ENCODE measurements at places on chromosomes 2 and 18.

- DNase-seq, result no peak
Observed at GRCh38 chr2:4832642-4833041, 859.5 kb upstream of the SOX11 start.

- DNase-seq, result no peak
Observed at GRCh38 chr2:86480105-86480504, 38.9 kb downstream of the KDM3A start.

GRCh38 chr2:162887902-162888301 is 49.3 kb upstream of the KCNH7 start:
- no peak for DNase-seq

DNA sequence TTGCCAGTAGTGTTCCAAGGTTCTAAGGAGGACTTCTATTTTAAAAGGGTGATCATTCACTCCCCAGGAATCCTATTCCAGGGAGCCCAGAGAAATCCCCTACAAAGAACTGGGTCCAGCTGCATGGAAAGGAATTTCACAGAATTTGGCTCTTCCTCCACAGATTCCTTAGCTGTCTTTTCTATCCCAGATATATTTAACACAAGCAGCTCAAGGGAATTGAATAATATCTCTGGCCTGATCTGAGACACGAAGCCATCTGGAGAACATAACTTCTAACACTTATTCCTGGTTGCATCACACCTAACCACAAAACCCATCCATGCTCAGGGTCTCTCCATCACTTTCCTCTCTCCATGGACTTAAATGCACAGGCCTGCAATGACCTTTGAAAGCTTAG is 306.7 kb upstream of the ACVR2A start:
- no peak for DNase-seq

- DNase-seq, result no peak
Observed at GRCh38 chr2:223797037-223797436, 40.3 kb downstream of the AP1S3 start.

DNA sequence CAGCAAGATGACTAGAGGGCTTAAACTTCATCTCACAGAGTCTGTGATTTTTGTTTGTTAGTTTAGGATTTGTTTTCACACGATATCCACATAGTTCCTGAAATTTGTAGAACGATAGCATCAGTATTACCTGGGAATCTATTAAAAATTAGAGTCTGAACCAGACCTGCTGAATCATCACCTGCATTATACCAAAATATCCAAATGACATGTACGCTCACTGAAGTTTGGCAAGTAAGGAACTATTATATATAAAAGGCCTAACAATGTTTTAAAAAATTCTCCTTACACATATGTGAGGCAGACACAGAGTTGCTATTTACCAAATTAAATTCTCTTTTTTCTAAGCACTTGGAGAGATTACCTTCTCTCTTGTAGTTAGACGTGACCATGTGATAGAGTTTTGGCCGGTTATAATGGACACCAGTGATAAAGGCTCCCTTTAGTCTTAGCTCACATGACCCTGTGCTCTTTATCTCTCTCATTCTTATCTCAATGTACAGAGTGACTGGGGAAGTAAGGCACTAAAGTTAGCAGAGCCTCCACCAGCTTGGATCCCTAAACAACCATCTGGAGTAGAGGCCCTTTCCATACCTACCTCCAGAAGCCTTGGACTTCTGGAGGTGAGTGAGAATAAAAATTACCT is 363.1 kb downstream of the DSC3 start:
- DNase-seq, result no peak

- no peak for DNase-seq
Observed at GRCh38 chr2:86298411-86299390, 38.7 kb downstream of the REEP1 start.

DNA sequence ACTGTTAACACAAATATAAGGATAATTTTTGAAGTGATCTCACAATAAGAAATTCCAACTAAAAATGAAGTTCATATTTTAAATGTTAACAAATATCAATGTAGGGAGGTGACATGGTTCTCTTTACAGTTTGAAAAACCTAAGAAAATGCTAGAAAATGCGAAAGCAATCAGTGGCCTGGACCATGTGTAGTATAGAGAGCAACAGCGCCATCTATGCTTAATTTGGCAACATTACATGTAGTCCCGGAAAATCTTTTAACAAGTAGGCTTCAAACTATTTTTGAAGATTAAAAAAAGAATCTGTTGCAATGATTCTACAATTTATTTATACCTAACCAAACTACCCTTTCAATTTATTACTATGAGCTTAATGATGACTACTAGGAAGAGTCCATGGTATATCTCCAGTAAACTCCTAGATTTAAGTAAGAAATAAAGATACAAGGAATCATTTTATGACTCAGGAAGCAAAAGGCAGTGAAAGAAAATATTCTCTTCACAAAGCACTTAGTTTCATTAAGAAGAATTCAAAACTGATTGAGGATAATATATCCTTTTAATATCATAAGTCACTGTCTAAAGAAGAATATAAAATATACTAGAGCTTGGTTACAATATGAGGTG is 33.3 kb downstream of the NDUFA10 start:
- peak; percentile 61 for DNase-seq

- no peak for DNase-seq
Observed at GRCh38 chr2:176464886-176465564, 195.8 kb downstream of the MTX2 start.

DNA sequence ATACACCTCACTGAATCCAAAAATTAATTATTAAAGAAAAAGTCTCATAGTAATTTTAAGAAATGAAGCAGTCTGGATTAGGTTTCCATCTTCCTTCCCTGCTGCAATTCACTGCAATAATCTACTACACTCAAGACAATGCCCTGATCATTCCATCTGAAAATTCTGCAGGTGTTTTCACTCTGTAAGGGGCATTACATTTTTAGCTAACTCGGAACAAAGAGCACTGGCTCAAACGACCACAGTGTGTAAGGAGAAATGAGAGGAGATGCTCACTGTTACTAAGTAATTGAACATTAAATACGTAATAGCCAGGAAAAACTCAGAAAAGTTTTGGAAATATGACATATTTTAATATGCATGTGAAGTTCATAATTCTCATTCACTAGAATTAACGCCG is 1.3 kb downstream of the B4GALT6 start:
- DNase-seq, result no peak

DNA sequence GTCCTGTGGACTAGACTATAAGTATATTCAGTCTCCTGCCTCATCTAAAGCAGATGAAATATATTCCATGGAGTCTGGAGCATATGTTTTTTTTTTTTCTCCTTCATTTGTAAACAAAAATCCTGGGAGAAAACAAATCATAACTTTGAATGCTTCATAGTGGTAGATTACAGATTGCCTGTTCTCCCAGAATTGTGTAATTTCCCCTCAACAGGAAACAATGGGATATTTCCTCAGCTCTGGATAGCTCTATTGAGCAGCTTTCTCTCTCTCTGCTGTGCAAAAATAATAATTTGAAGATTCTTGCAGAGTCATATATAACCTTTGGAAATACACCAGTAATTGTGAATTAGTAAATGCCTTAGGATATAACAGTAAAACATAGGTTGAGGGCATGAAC is 1406.6 kb upstream of the ACVR2A start:
- DNase-seq, result no peak

DNA sequence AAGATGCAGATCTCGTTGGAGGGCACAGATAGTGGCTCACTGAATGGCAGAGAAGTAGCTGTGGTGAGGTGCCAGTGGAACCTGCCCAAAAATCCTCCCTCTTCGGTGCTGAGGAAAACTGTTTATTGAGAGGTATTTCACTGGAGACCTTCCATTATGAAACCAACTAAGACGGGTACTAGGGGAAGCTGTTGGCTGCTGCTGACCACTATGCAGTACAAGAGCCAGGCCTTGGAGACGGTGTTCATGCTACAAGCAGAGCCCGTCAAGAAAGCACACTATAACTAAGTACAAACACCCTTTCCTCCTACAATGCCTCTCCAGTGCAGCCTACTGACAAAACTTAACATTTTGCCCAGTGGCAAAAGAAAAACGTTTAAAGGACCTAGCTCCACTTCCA is 4.6 kb downstream of the ARL5A start:
- no peak for DNase-seq

- no peak for DNase-seq
Observed at GRCh38 chr2:15293262-15293937, 267.7 kb downstream of the NBAS start.

- no peak for DNase-seq
Observed at GRCh38 chr2:146244830-146245229, 1600.0 kb upstream of the ACVR2A start.

DNA sequence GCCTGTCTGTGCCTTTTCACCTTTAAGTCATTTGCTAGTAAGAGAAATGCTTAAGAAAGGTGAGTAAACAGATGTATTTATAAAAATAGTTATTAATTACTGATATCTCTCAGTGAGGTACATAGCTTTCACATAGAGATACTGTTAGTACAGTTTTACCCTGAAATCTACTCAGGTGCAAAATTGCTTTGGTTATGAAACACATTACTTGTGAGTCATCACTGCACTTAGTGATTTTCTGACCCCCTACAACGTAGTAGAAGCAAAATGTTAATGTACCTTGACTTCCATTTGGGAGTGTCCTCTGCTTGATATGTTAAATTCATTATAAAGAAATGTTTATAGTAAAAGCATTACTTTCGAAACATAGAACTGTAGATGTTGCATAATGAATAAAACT is 6.5 kb downstream of the GLS start:
- DNase-seq, result no peak

- no peak for DNase-seq
Observed at GRCh38 chr2:210128961-210129360, 42.2 kb downstream of the KANSL1L start.

DNA sequence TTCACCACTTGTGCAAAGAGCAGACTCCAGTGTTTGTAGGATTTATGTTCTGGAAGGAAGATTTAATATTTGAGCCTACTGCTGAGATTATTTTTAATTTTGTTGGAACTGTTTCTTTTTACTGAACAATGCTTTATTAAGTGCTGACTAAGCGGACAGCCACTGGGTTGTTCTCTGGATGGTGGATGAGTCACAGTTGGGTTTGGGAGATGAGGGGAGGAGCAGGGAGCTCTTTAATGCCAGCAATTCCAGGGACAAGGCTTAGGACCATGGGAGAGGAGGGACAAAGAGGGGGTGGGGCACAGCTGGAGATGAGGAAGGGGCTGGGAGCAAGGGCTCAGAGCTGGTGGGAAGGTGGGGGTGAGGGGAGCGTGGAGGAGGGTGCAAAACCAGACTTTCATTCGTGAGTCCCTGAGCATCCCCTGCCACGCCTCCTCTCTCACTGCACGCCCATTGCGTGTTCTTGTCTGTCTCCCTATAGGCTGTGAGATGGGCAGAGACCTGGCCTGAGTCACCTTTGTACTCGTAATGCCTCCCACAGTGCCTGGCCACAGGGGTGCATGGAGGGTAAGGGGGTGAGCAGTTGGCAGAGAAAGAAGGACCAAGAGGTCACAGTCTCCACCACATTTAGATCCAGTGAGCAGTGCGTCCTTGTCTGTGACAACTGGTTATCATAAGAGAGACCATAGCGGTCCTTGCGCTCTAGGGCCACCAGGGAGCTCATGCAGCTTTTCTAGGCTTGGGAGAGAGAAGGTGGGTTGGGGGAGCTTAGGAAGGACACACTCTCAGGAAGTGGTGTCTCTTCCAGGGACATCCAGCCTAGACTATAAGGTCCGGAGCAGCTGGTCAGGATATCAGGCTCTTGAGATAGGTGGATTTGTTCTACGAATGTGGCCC is 18.4 kb downstream of the SLC4A3 start:
- DNase-seq, result no peak

GRCh38 chr18:29873211-29873610 is 1169.3 kb downstream of the DSC3 start:
- DNase-seq, result no peak

DNA sequence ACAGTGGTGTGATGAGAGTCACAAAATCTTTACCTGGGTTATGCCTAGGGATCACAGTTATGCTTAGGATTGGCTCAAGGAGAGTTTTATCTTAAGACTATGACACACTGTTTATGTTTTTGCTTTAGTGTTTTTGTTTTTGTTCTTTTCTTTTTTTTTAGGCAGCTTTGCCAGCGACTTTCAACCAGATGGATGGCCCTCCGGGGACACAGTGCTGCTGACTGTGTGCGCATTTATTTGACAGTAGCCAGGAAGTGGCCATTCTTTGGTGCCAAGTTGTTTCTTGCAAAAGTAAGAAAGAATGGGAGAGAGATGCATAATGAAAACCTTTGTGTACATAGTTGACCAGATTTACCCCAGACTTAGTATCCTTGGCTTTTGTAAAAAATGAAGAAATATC is 15.1 kb upstream of the DYNC2LI1 start:
- no peak for DNase-seq

DNA sequence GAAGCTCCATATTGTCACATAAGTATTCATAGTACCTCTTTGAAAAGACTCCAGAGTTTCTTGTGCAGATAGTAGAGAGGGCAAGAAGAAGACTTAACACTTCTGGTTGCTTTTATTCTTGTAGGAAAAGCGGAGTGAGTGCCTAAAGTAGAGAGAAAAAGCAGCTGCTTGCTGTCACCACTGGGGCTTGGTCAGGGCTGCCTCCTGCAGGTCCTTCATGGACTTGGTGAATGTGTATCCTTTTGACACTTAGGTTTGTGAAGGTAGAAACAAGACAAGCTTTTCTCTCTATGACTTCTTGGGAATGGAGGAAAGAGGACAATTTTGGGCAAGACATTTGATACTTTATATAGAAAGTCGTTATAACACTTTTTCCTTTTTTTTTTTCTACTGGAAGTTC is 312.8 kb upstream of the FANCL start:
- DNase-seq, result no peak

DNA sequence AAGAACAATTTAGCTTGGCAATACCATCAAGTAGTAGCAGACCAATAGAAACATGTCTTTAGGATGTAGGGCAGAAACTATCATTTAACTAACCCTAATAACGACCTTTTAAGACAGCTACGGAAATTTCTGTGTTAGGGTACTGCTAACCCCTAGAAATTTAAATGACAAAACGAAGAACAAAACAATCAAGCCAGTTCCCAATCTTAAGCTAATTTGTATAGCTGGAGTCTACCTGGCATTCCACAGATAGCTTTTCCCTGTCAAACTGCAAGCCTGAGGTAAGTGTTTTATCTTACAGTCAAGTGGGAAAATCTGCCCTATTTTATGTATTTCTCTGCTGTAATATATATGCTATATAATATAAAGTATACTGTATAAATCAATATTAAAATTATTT is 37.6 kb upstream of the CDKL4 start:
- DNase-seq, result no peak
